Karpas-422 (cell line): ENCODE measurements at places on chromosomes 4 and X.
A peak's percentile ranks its signal among the peaks of the same experiment; 100 is the strongest.

- H3K36me3 ChIP-seq = no peaks in the 10 kb centered on the region
- no peak overlapping the region for H3K27ac ChIP-seq
- no peaks in the 10 kb centered on the region for H3K27me3 ChIP-seq
- peaks cover 2% of the 10 kb centered on the region; the same call in 1 of the 2 replicates for H3K4me1 ChIP-seq
- DNase-seq = no peak
- no peak overlapping the region for H3K4me3 ChIP-seq
Measured at GRCh38 chrX:46754036-46754435, 4.9 kb downstream of the SLC9A7 start.

GRCh38 chrX:11419102-11419501, 125.9 kb downstream of the AMELX start:
- no peaks in the 10 kb centered on the region for H3K27me3 ChIP-seq
- H3K36me3 ChIP-seq = no peaks in the 10 kb centered on the region
- no peaks in the 10 kb centered on the region for H3K4me1 ChIP-seq

- no peak overlapping the region for H3K27ac ChIP-seq
- no peak for DNase-seq
- H3K36me3 ChIP-seq = no peaks in the 10 kb centered on the region
Measured at GRCh38 chr4:88091378-88091777, 67.1 kb downstream of the ABCG2 start.

GRCh38 chr4:153933915-153934687, 145.2 kb upstream of the SFRP2 start:
- H3K4me1 ChIP-seq = peaks cover 7% of the 10 kb centered on the region
- DNase-seq = no peak
- H3K36me3 ChIP-seq = no peaks in the 10 kb centered on the region

GRCh38 chr4:82397527-82397926, 23.7 kb upstream of the HNRNPD start:
- no peaks in the 10 kb centered on the region for H3K36me3 ChIP-seq
- no peaks in the 10 kb centered on the region for H3K27me3 ChIP-seq
- no peak overlapping the region for H3K4me3 ChIP-seq
- no peak for DNase-seq

GRCh38 chr4:147078875-147079658, 133.4 kb upstream of the TTC29 start:
- no peak for DNase-seq
- H3K36me3 ChIP-seq = no peaks in the 10 kb centered on the region
- no peak overlapping the region for H3K4me3 ChIP-seq
- H3K4me1 ChIP-seq = no peaks in the 10 kb centered on the region
- H3K27ac ChIP-seq = no peak overlapping the region
- no peaks in the 10 kb centered on the region for H3K27me3 ChIP-seq

- no peaks in the 10 kb centered on the region for H3K36me3 ChIP-seq
- H3K27ac ChIP-seq = no peak overlapping the region
- DNase-seq = no peak
- H3K4me1 ChIP-seq = no peaks in the 10 kb centered on the region
- H3K4me3 ChIP-seq = no peak overlapping the region
- no peaks in the 10 kb centered on the region for H3K27me3 ChIP-seq
Measured at GRCh38 chr4:3066836-3067400, 7.4 kb downstream of the HTT-AS start.

DNA sequence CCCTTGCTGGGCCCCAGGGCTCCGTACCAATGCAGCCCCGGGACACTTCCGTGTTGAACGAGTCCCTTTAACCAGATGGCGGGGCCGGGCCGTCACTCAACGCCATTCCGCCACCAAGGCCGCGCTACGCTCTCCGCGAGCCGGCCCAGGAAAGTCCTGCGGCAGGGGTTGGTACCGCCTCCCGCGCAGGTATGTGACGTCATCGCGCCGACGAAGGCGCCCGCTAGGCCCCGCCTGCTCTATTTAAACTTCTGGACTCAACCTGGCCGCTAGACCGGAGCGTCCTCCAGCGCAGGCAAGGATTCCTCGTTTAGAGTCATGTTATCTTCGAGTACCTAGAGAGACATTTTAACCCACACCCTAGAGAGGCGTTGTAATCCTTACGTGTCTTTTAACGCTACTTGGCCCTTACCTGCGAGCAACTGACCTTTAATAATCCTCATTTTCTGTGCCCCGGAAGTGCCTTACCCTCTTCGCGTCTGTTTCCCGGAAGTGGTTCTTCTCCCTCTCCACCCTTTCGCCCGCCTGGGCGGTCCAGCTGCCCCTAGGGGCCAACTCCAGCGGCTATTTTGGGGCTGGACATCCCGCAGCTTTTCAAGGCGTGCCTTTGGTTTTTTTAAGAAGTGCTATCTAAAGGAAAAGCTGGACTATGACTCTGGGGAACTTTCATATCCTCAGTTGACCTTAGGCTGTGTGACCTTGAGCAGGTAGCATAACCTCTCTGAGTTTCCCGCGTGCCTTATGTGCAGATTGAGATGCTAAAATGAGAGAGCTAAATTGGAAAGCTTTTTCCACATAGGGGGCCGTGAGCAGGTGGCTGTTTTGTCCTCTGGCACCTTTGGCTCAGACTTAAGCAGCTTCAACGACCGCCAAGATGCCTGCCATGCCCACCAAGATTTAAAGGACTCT, at the start of gene PNPLA4:
PNPLA4 (minus strand) TSS at position 155 of the 909 bp plus-strand sequence. CDS start 1,294 bp downstream, outside the sequence.
- H3K36me3 ChIP-seq = no peaks in the 10 kb centered on the region
- H3K4me1 ChIP-seq = peaks cover 42% of the 10 kb centered on the region
- no peaks in the 10 kb centered on the region for H3K27me3 ChIP-seq
- peak within 1 kb of the TSS; percentile 95 for H3K4me3 ChIP-seq
- peak within 1 kb of the TSS; percentile 79 for H3K27ac ChIP-seq

GRCh38 chr4:4430492-4431195, 43.7 kb downstream of the NSG1 start:
- H3K36me3 ChIP-seq = peaks cover 4% of the 10 kb centered on the region; the same call in 1 of the 2 replicates
- peak; percentile 84 for DNase-seq
- H3K4me1 ChIP-seq = peaks cover 5% of the 10 kb centered on the region
- no peak overlapping the region for H3K4me3 ChIP-seq
- no peaks in the 10 kb centered on the region for H3K27me3 ChIP-seq

DNA sequence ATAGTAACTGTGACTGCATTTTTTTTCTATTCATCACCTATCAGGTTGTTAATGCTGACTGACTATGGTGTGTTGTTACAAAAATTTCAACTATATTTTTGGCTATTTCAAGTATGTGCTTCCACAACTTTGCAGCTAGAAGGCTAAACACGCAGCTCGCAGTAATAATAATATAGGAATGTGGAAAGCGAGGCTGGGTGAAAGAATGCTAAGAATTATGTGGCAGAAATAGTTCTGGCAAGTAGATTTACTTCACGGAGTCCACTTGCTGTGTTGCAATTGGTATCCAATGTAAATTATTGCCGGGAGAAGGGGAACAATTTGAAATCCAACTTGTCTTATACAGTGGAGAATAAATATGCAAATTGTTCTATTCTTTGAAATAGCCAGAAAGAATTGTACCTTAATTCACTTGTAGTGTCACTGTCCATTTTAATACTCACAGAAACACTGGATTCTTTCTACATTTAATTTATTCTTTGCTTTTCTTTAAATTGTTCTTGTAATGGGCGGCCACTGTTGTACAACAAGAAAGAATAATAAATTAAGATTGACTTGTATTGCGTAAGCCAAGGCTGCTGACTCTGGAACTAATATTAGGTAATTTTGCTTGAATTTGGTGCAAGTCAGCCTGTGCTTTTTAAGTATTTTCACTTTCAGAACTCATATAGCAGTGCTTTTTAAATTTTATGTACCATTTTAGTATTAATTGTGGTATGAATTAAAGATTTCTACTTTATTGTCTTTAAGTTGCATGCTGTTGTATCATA, 154.9 kb downstream of the FRMPD4 start:
- H3K4me1 ChIP-seq = no peaks in the 10 kb centered on the region
- no peaks in the 10 kb centered on the region for H3K36me3 ChIP-seq
- DNase-seq = no peak

DNA sequence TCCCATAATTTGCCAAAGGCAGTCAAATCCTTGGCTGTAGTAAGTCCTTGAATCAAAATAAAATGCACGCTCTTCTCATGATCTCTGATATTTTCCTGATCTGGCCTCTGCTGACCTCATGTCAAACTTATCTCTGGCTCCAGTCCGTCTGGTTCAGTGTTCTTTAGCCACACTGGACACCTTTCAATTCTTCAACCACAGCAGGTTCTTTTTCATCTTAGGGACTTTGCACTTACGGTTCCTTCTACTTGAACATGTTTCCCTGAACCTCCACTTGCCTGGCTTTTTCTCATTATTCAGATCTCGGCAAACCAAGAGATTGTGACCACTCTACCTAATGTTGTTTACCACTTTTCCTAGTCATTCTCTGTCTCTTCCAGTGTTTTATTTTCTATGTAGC, 10.3 kb downstream of the ENPEP start:
- no peaks in the 10 kb centered on the region for H3K36me3 ChIP-seq
- peaks cover 9% of the 10 kb centered on the region for H3K4me1 ChIP-seq
- no peak overlapping the region for H3K4me3 ChIP-seq
- H3K27me3 ChIP-seq = no peaks in the 10 kb centered on the region
- no peak for DNase-seq
- H3K27ac ChIP-seq = no peak overlapping the region

DNA sequence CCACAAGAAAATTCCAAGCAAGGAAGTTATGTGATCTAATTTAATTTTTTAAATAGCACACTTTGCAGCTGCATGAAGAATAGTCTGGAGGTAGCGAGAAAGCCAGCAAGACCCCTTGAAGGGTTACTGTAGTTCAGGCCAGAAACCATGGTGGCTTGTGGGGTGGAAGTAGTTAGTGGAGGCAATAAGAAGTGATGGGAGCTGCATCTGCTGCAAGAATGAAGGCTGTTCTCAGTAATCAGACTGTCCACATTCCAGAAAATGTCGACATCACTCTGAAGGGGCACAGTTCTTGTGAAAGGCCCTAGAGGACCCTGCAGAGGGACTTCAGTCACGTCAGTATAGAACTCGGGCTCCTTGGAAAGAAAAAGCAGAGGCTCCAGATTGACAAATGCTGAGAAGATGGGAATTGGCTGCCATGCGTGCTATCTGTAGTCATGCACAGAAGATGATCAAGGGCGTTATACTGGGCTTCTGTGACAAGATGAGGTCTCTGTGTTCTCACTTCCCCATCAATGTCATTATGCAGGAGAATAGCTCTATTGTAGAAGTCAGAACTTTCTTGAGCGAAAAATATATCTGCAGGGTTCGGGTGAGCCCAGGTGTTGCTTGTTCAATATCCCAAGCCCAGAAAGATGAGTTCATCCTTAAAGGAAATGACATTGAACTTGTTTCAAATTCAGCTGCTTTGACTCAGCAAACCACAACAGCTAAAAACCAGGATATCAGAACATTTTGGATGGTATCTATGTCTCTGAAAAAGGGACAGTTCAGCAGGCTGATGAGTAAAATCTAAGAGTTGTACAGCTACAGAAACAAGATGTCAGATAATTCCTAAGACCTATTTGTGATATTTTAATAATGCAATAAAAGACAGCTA, 254.2 kb downstream of the CBR4 start:
- no peaks in the 10 kb centered on the region for H3K27me3 ChIP-seq
- no peaks in the 10 kb centered on the region for H3K36me3 ChIP-seq
- no peak overlapping the region for H3K4me3 ChIP-seq
- DNase-seq = no peak
- no peaks in the 10 kb centered on the region for H3K4me1 ChIP-seq
- no peak overlapping the region for H3K27ac ChIP-seq

DNA sequence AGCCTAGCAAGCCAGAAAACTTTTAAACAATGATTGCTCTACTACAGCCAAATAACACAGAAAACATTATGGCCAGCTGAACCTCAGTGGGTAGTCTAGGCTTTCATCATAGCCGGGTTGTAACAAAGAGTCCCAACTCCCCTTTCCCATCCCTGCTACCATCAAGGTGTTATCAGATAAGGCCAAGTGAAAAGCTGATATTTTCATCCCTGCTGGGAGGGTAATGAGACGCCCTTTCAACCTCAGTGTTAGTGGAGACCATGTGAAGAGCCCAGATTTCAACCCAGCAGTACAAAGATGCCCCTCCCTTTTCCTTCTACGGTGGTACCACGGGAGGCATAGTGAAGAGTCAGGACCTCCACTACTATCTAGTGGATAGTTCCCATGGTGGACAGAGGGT, 433.7 kb downstream of the GPM6A start:
- H3K27me3 ChIP-seq = no peaks in the 10 kb centered on the region
- H3K36me3 ChIP-seq = no peaks in the 10 kb centered on the region
- no peak overlapping the region for H3K27ac ChIP-seq
- DNase-seq = no peak
- no peak overlapping the region for H3K4me3 ChIP-seq

DNA sequence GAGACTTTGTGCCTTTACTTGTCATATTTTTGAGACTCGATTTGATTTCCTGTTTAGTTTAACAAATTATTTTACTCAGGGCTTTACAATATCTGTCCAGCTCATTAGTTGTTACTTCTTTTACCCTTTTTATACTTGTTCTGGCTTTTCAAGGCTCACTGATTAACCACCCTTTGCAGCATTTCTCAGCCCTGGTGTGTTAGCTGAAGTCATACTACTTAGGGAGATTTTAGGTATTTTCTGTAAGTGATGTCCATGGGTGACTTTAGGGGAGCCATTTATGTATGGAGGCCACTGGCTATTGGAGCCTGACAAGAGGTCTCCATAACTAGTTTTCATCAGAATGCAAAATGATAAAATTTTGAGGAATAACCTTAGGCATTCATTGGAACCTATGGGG, 147.2 kb downstream of the RPA4 start:
- no peaks in the 10 kb centered on the region for H3K4me1 ChIP-seq
- no peak for DNase-seq
- no peaks in the 10 kb centered on the region for H3K36me3 ChIP-seq
- H3K27ac ChIP-seq = no peak overlapping the region

GRCh38 chr4:150268444-150268843, 190.2 kb downstream of the DCLK2 start:
- H3K4me1 ChIP-seq = no peaks in the 10 kb centered on the region
- no peak for DNase-seq
- no peak overlapping the region for H3K4me3 ChIP-seq
- H3K27ac ChIP-seq = no peak overlapping the region
- no peaks in the 10 kb centered on the region for H3K36me3 ChIP-seq

GRCh38 chr4:173446416-173446815, 47.5 kb upstream of the SCRG1 start:
- no peak overlapping the region for H3K27ac ChIP-seq
- H3K36me3 ChIP-seq = no peaks in the 10 kb centered on the region
- H3K4me1 ChIP-seq = no peaks in the 10 kb centered on the region
- DNase-seq = no peak

- no peak overlapping the region for H3K4me3 ChIP-seq
- H3K27me3 ChIP-seq = no peaks in the 10 kb centered on the region
- no peaks in the 10 kb centered on the region for H3K4me1 ChIP-seq
- DNase-seq = no peak
Measured at GRCh38 chrX:150236327-150236726, 126.8 kb upstream of the MAMLD1 start.

- H3K36me3 ChIP-seq = no peaks in the 10 kb centered on the region
- no peaks in the 10 kb centered on the region for H3K4me1 ChIP-seq
- DNase-seq = no peak
- H3K4me3 ChIP-seq = no peak overlapping the region
- no peaks in the 10 kb centered on the region for H3K27me3 ChIP-seq
- H3K27ac ChIP-seq = no peak overlapping the region
Measured at GRCh38 chr4:76594173-76594572, 159.1 kb downstream of the SHROOM3 start.

DNA sequence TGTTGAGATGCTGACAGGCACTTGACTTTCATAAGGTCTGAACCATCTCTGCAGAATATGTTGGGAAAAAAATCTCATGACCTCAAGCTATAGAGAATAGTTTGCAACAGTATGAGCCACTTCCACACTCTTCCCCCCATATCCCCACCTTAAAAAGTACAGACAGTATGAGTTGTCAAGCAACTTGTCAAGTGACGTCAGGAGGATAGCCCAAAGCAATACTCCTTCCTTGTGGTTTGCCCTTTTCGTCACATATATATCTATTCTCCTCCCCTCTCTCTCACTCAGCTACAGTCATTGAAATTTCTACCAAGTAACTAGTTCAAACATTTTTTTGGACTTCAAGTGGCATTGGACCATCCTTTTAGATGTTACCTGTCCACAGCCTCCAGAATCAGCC, 67.7 kb downstream of the MCF2 start:
- H3K4me1 ChIP-seq = no peaks in the 10 kb centered on the region
- no peak overlapping the region for H3K27ac ChIP-seq
- no peaks in the 10 kb centered on the region for H3K36me3 ChIP-seq
- H3K4me3 ChIP-seq = no peak overlapping the region
